ENCODE measurements at places on chromosomes 16 and 17.

- H3K27me3 ChIP-seq = peaks cover 4% of the 10 kb centered on the region
- H3K36me3 ChIP-seq = no peaks in the 10 kb centered on the region
- H3K4me1 ChIP-seq = peaks cover 12% of the 10 kb centered on the region
- peak overlapping the region; percentile 69 for H3K4me3 ChIP-seq
- peak overlapping the region; percentile 87 for H3K27ac ChIP-seq
Measured at GRCh38 chr17:4583782-4584100, 588 bp upstream of the SMTNL2 start.

DNA sequence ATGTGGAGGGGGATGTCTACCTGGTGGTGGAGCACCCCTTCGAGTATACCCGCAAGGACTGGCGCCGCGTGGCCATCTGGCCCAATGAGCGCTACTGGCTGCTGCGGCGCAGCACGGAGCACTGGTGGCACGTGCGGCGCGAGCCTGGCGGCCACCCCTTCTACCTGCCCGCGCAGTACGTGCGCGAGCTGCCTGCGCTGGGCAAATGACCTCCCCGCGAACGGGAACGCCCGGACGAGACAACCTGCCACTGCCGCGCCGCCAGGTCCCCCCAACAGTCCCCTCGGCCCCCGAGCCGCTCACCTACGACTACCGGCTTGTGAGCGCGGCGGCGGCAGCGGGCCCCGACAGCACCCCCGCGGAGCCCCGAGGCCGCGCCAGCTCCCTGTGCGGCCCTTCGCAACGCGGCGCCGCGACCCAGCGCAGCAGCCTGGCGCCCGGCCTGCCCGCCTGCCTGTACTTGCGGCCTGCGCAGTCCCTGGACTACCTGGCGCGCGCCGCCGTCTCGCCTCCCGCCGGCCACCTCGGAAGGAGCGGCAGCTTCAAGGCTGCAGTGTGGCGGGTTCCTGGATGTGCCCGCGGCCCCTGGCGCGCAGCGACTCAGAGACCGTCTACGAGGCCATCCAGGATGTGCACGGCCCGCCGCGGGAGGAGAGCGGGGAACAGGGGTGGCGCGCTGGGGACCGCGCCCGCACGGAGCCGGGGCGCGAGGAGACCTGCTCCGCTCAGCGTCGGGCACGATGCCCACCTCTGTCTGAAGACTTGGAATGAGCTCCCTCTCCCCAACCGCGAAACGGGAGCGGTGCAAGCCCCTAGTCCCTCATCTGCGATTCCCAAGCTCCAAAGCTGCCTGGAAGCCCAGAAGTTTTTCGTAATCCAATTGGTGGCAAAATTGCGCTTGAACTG lies 48.7 kb upstream of the AMZ2 start:
- no peak for DNase-seq
- H3K4me3 ChIP-seq = peak overlapping the region; percentile 63
- peaks cover 2% of the 10 kb centered on the region for H3K27me3 ChIP-seq
- no peaks in the 10 kb centered on the region for H3K36me3 ChIP-seq

GRCh38 chr16:86465434-86465833 lies 44.9 kb upstream of the FOXF1 start:
- no peak overlapping the region for H3K27ac ChIP-seq
- no peaks in the 10 kb centered on the region for H3K4me1 ChIP-seq
- no peaks in the 10 kb centered on the region for H3K27me3 ChIP-seq
- H3K4me3 ChIP-seq = no peak overlapping the region
- no peak for DNase-seq

DNA sequence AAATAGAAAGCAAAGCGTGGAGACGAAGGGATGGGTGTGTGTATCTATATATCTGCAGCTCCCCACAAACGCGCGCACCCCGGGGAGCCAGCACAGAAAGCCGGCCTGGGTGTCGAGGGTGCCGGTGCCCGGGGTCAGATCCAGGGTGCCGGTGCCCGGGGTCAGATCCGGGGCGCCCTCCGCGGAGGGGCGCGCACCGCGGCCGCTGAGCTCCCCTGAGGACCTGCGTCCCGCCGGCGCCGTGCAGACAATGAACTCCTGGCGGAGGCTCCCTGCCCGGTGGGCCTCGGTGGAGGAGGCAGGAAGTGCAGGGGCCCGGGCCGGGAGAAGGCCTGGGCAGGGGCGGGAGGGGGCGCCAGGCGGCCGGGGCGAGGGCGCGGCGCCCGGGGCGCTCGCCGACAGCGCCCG lies 1.1 kb downstream of the ZNF423 start:
- peak overlapping the region; percentile 92 for H3K27ac ChIP-seq
- peak overlapping the region; percentile 60 for H3K4me3 ChIP-seq
- no peaks in the 10 kb centered on the region for H3K36me3 ChIP-seq
- peaks cover 79% of the 10 kb centered on the region for H3K27me3 ChIP-seq
- H3K4me1 ChIP-seq = peaks cover 32% of the 10 kb centered on the region
- DNase-seq = no peak

- peaks cover 21% of the 10 kb centered on the region for H3K4me1 ChIP-seq
- H3K36me3 ChIP-seq = no peaks in the 10 kb centered on the region
- no peak overlapping the region for H3K27ac ChIP-seq
- no peak for DNase-seq
Measured at GRCh38 chr16:12900156-12900555, 1.2 kb upstream of the SHISA9 start.

DNA sequence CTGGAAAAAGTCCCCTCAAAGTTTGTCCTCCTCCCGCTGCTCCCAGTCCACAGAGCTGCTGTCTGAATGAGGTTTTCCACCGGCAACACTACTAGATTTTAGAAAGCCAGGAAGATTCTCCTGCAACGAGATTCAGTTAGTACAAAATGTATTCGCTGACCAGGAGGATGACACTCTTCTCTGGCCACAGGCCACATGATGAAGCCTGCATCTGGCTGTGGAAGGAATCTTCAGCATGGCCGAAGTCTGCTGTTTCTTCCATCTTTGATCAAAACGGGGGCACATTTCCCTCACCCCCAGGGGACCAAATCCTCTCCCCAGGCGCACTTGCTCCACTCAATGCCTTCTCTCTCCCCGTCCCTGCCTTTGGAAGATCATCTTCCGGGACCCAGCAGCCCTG lies 215.8 kb upstream of the NLRP1 start:
- no peaks in the 10 kb centered on the region for H3K4me1 ChIP-seq
- H3K4me3 ChIP-seq = no peak overlapping the region
- no peak overlapping the region for H3K27ac ChIP-seq
- H3K27me3 ChIP-seq = no peaks in the 10 kb centered on the region
- DNase-seq = no peak
- H3K36me3 ChIP-seq = no peaks in the 10 kb centered on the region

GRCh38 chr17:82752371-82753200 lies 721 bp downstream of the TBCD start:
- DNase-seq = no peak
- H3K4me1 ChIP-seq = peaks cover 45% of the 10 kb centered on the region
- H3K4me3 ChIP-seq = peak overlapping the region; percentile 97
- no peaks in the 10 kb centered on the region for H3K27me3 ChIP-seq
- H3K36me3 ChIP-seq = no peaks in the 10 kb centered on the region

GRCh38 chr16:78437352-78437968 lies 338.0 kb downstream of the WWOX start:
- no peaks in the 10 kb centered on the region for H3K4me1 ChIP-seq
- H3K36me3 ChIP-seq = peaks cover 3% of the 10 kb centered on the region
- H3K4me3 ChIP-seq = no peak overlapping the region
- H3K27ac ChIP-seq = no peak overlapping the region

GRCh38 chr16:13866073-13866472 lies 53.9 kb upstream of the ERCC4 start:
- no peaks in the 10 kb centered on the region for H3K36me3 ChIP-seq
- H3K4me1 ChIP-seq = no peaks in the 10 kb centered on the region
- no peak for DNase-seq
- H3K4me3 ChIP-seq = no peak overlapping the region
- no peaks in the 10 kb centered on the region for H3K27me3 ChIP-seq
- H3K27ac ChIP-seq = no peak overlapping the region

DNA sequence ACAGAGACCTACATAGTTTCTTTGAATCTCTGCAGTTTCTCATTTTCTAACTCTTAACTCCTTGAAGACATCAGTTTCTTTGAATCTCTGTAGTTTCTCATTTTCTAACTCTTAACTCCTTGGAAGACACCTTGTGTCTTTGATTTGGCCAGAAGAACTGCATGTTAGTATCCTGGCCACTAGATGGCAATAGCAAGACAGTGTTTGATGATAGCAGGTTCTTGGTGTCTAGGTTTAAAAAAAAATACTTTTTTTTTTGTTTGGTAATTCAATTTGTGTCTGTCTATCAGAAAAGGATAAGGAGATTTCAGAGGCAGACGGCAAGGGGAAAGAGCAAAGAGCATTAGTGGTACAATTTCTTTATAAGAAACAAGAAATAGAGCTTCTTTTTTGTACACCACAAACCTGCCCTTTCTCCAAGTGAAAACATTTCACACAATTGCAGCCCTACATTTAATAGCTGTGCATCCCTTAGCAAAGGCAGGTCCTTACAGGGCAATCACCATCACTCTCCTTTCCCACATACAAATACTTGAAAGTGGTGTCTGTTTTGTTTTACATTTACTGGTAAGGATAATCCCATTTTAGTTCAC lies 1324.9 kb upstream of the CDH8 start:
- H3K4me1 ChIP-seq = no peaks in the 10 kb centered on the region
- no peak for DNase-seq
- no peak overlapping the region for H3K27ac ChIP-seq

- no peaks in the 10 kb centered on the region for H3K27me3 ChIP-seq
- peak overlapping the region; percentile 79 for H3K4me3 ChIP-seq
- peak overlapping the region; percentile 96 for H3K27ac ChIP-seq
- H3K4me1 ChIP-seq = peaks cover 17% of the 10 kb centered on the region
- DNase-seq = no peak
Measured at GRCh38 chr17:77957235-77957856, 1.2 kb upstream of the TNRC6C start.

DNA sequence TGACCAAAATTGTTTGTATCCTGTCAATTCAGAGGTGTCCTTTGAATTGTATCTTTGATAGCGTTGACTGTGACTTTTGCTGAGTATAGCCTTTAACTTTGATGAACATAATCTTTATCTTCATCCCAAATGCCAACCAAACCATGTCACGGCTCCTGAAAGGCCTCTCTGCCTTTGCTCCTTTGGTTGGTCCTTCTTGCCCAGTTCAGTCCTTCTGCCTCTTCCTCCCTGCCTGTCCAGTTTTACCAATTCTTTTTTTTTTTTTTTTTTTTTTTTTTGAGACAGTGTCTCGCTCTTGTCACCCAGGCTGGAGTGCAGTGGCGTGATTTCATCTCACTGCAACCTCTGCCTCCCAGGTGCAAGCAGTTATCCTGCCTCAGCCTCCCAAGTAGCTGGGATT lies 12.9 kb upstream of the VPS4A start:
- no peak overlapping the region for H3K4me3 ChIP-seq
- H3K27me3 ChIP-seq = no peaks in the 10 kb centered on the region
- no peak overlapping the region for H3K27ac ChIP-seq
- no peak for DNase-seq
- peaks cover 56% of the 10 kb centered on the region for H3K36me3 ChIP-seq

- no peaks in the 10 kb centered on the region for H3K27me3 ChIP-seq
- no peaks in the 10 kb centered on the region for H3K36me3 ChIP-seq
- H3K4me1 ChIP-seq = no peaks in the 10 kb centered on the region
- H3K27ac ChIP-seq = no peak overlapping the region
Measured at GRCh38 chr17:62986549-62986948, 20.5 kb downstream of the TANC2 start.

DNA sequence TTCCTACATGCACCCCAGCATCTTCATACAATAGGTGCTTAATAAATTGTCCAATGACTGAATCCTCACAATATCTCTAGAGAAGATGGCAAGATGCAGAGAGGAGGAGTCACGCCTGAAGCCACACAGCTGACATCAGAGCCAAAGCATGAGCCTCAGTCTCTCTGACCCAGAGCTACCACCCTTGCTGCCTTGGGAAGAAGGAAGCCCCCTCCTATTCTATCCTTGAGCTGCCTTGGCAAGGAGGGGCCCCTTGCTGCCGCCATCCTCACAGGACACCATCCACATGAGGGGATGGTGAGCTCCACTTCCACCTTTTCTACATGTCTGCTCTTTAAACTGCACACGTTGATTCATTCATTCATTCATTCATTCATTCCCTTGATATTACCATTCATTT lies 37.0 kb upstream of the C16orf78 start:
- H3K4me1 ChIP-seq = no peaks in the 10 kb centered on the region
- H3K36me3 ChIP-seq = no peaks in the 10 kb centered on the region
- no peak overlapping the region for H3K4me3 ChIP-seq
- no peak overlapping the region for H3K27ac ChIP-seq

DNA sequence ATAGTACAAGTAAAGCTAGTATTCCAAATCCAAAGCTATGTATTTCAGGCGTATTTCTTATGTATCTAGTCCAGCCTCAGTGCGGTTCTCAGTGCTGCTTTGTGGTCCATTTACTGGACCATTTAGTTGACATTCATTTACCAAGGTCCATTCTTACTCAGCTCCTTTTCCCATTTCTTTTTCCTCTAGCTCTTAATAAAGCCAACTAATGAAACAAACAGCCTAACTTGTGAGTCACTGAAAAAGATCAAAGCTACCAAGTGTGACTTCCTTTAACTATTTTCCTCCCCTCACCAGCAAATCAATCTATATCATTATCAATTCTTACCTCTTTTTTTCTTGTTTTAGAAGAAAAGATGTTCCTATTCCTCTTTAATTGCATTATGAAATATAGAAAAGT lies 64.0 kb downstream of the CYB561 start:
- H3K4me3 ChIP-seq = no peak overlapping the region
- H3K4me1 ChIP-seq = no peaks in the 10 kb centered on the region
- DNase-seq = no peak
- H3K27ac ChIP-seq = no peak overlapping the region

GRCh38 chr17:9240659-9241370 lies 219.5 kb downstream of the NTN1 start:
- H3K36me3 ChIP-seq = no peaks in the 10 kb centered on the region
- DNase-seq = no peak
- no peaks in the 10 kb centered on the region for H3K27me3 ChIP-seq
- peaks cover 55% of the 10 kb centered on the region for H3K4me1 ChIP-seq
- peak overlapping the region; percentile 96 for H3K27ac ChIP-seq

- DNase-seq = no peak
- H3K4me1 ChIP-seq = no peaks in the 10 kb centered on the region
- no peaks in the 10 kb centered on the region for H3K27me3 ChIP-seq
- H3K27ac ChIP-seq = no peak overlapping the region
- H3K4me3 ChIP-seq = no peak overlapping the region
Measured at GRCh38 chr16:86922311-86922710, 344.0 kb downstream of the FOXL1 start.

- no peaks in the 10 kb centered on the region for H3K36me3 ChIP-seq
- no peak for DNase-seq
- H3K4me3 ChIP-seq = no peak overlapping the region
- H3K27ac ChIP-seq = no peak overlapping the region
- H3K27me3 ChIP-seq = peaks cover 50% of the 10 kb centered on the region
- H3K4me1 ChIP-seq = no peaks in the 10 kb centered on the region
Measured at GRCh38 chr16:82337355-82337754, 167.3 kb upstream of the MPHOSPH6 start.

GRCh38 chr17:79669861-79670260 lies 59.0 kb upstream of the RBFOX3 start:
- H3K4me3 ChIP-seq = no peak overlapping the region
- DNase-seq = no peak

- H3K4me1 ChIP-seq = peaks cover 12% of the 10 kb centered on the region
- DNase-seq = no peak
- H3K4me3 ChIP-seq = no peak overlapping the region
- H3K27ac ChIP-seq = no peak overlapping the region
- peaks cover 25% of the 10 kb centered on the region for H3K36me3 ChIP-seq
- no peaks in the 10 kb centered on the region for H3K27me3 ChIP-seq
Measured at GRCh38 chr16:29990883-29991570, 4.4 kb downstream of the HIRIP3 start.

GRCh38 chr16:67963662-67964321 lies 4.6 kb downstream of the SLC12A4 start:
- H3K36me3 ChIP-seq = peaks cover 48% of the 10 kb centered on the region
- DNase-seq = no peak
- H3K27me3 ChIP-seq = no peaks in the 10 kb centered on the region
- H3K4me3 ChIP-seq = no peak overlapping the region
- H3K4me1 ChIP-seq = peaks cover 100% of the 10 kb centered on the region

- no peaks in the 10 kb centered on the region for H3K4me1 ChIP-seq
- no peak overlapping the region for H3K27ac ChIP-seq
- DNase-seq = no peak
- no peaks in the 10 kb centered on the region for H3K36me3 ChIP-seq
Measured at GRCh38 chr16:54878301-54878700, 52.4 kb upstream of the IRX5 start.
